T47D (cell line): ENCODE measurements at places on chromosomes 3 and 15.

- no peak for DNase-seq
Measured at GRCh38 chr15:88707771-88708654, 69.2 kb downstream of the ISG20 start.

DNA sequence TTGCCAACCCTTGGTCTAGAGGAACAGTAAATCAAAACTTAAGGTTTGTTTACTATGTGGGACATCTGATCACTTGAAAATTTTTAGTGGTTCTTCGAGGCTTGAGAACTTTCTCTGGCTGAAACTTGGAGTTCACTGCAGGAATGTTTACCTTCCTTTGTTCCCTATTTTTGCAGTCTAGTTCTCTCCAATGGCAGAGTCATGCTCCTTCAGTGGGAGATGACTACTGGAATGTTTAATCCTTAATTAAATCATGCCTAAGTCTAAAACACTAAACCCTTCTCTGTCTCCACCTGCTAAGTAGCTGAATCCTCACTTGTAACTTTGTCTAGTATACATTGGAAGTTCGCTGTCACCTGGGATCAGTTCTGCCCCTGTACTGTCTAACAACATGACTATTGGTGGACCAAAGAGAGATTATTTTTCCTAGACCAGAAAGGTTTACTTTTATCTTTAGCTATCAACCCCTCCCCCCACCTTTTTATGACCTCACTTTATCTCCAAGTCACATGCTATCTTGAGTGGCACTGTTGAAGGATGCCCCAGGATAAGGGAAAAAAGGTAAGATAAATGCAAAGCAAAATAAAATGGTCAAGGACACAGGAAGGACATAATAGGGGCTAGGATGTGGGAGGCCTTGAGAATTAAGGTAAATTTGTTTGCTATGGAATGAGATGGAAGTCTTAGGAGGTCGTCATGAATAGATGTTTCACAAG, 1.2 kb upstream of the ZNF609 start:
- DNase-seq = no peak

- no peak for DNase-seq
Measured at GRCh38 chr3:21421096-21421495, 329.9 kb downstream of the ZNF385D start.

- DNase-seq = no peak
Measured at GRCh38 chr15:45091576-45091975, 22.4 kb downstream of the DUOX2 start.

DNA sequence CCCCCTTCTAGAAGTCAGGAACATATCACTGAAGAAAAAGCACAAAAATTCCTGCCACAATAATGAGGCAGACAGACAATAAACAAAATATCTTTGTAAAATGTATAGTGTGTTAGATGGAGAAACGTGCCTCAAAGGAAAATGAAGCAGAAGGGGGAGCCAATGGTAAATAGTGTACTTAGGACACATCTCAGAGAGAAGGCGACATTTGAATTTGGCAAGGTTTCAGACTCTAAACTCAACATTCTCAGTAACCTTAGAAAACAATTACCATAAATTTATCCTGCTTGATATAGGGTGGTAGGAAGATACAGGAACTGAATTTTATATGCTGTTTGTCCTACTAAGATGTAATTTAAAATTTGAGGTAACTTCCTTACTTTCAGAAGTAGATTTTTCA, 52.6 kb upstream of the PTX3 start:
- no peak for DNase-seq

DNA sequence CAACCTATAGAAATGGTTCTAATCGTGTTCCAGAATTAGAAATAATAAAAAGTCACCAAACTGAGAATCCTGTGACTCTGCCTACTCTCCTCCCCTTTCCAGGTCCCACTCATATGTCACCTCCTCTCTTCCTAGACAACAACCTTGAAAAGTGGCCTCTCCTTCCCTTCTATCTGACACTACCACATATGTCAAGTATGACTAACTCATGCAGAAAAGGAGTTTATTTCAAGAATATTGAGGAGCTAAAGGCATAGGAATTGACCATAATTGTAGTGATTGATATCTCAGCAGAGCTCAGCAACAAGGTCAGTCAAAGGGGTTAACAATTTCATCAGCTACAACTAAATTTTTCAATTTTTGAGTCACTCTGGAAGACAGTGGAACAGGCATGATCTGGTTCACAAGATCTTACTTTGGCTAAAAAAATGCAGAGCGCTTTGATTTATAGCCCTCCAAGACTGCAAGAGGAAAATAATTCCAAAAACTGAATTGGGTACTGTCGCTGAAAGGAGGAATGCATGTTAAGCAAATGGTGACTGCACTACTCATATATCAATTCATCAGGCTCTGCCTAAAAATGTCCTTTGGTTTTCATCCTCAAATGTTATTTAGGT, 160.6 kb upstream of the ARHGEF26 start:
- no peak for DNase-seq

GRCh38 chr15:90099072-90099867, 3.0 kb downstream of the IDH2 start:
- no peak for DNase-seq

GRCh38 chr3:115800489-115801075, 177.3 kb downstream of the GAP43 start:
- DNase-seq = no peak

GRCh38 chr3:195011231-195011834, 259.6 kb downstream of the XXYLT1 start:
- no peak for DNase-seq

DNA sequence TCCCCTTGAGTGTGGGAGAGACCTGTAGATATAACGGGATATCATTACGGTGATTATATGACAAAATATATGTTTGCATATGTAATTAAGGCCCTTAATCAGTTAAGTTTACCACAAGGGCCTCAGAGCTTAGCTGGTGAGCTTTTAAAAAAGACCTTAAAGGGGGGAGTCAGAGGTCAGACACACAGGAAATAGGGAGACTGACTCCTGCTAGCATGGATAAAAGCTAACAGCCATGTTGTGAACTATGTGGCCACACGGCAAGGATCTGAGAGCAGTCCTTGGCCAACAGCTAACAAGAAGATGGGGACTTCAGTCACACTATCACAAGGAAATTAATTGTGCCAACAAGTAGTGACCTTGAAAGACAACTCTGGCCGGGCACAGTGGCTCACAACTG, 3.1 kb downstream of the STAG1 start:
- no peak for DNase-seq

DNA sequence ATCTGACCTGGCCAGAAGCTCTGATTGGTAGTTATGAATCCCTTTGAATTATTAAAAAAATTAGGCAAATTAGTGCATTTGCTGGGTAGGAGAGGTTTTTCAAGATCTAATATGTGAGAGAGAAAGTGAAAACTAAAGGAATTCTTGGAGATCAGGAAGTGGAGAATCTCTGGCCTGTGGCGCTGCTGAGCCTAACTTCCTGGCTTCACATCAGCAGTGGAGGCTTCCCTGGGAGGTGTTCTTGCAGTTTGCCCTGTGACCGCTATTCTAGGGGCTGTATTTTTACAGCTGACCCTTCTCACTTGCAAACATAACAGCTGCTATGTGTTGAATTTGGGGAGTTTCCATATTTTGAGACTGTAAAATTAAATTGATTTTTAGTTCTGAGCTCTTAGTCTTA, 166.4 kb downstream of the ATG7 start:
- no peak for DNase-seq

DNA sequence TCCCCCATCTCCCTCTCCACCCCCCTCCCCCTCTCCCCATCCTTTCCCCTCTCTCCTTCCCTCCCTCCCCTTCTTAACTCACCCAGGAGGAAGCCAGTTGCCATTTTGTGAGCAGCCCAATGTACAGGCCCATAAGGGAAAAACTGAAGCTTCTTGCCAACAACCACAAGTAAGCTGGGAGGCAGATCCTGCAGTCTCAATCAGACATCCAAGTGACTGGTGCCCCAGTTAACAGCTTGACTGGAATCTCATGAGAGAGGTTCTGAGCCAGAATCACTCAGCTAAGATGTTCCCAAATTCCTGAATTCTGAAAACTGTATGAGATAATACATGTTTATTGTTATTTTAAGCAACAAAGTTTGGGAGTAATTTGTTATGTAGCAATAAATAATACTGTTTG, 90.7 kb downstream of the C3orf70 start:
- no peak for DNase-seq

GRCh38 chr3:11312166-11312565, 40.0 kb downstream of the ATG7 start:
- no peak for DNase-seq
